Activated gamma-delta T cell treated with anti-CD3 and anti-CD28 coated beads, Interleukin-2, amount 50 U/mL, for 16 hours (primary cell): ENCODE measurements at places on chromosomes 7 and 10.

DNA sequence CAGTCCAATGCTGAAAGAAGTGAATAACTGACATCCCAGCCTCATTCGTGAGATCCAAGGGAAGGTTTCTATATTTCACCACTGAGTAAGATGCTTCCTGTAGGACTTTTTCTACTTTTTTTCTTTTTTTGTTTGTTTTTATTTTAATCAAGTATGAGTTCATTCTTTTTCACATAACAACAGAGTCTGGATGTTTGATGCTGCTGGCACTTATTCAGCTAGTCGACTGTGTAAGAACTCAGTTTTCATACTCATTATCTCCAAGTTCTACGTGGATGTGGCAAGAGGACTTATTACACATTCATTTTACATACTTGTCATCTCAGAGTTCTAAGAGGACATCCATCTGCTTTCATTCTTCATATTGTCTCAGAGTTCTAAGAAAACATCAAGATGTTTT lies 86.9 kb downstream of the CPXM2 start:
- DNase-seq, result no peak

DNA sequence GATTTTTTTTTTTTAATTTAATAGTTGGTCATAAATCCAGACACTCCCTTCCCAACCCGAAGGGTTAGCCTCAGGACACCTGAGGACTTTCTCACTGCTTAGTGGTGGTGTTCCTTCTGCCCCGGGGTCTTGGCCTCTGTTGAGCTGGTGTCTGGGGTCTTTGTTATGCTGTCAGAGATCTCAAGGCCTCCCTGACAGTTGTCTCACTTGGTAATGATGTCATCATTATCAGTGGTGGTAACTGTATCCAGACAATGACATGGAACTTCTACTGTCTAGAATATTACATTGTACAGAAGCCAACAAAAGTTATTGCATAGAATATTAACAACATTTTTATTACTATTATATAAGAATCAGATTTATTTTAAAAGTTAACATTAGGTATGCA lies 32.9 kb downstream of the PPP2R2D start:
- DNase-seq, result no peak

GRCh38 chr10:43806831-43807640 lies 158.4 kb upstream of the ZNF32 start:
- no peak for DNase-seq

DNA sequence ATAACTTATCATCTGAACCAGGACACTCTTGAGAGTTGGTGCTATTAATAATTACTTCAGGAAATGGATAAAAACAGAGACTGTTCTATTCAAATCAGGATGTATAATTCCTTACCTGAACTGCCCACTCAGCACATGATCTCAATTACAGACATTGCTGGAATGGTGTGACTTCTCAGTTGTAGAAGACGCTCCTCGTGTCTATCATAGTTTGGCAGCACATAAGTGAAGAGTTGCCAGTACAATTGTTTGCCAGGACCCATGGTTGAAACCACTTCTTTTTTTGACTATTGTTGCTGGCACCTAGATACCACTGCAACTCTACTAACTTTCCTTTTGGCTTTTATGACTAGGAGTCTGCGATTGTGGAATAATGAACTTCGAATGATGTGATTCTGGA lies 105.4 kb downstream of the ZNF365 start:
- no peak for DNase-seq

- DNase-seq, result no peak
Observed at GRCh38 chr7:14196555-14196954, 207.1 kb upstream of the ETV1 start.
